Progenitor cell of endocrine pancreas (in vitro differentiated cells): ENCODE measurements at places on chromosomes 1 and 21. TPM values are rescaled to one million over a fixed set of nuclear protein-coding genes. Genes with fewer than 3 reads are reported as not detected.

The TRIM63 gene
- not detected in 2 replicates for total RNA-seq

DNA sequence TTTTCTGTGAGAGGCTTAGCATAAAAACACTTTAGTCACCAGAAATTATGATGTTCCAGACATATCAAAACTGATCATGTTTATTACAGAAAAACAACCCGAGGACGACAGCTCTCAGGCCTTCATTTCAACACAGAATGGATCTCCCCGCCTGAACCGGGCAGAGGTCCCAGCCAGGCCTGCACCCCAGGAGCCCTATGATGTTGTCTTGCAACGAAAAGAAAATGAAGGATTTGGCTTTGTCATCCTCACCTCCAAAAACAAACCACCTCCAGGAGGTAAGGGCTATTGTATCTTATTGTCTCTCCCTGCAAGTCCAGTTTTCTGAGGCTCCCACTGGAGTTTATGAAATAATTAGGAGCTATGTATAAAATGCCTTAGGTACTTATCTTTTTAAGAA is 105.5 kb downstream of the PHTF1 start:
- no peaks in the 10 kb centered on the region for H3K27me3 ChIP-seq
- H3K4me3 ChIP-seq = no peak overlapping the region
- no peak overlapping the region for H3K27ac ChIP-seq
- peaks cover 21% of the 10 kb centered on the region for H3K4me1 ChIP-seq
- no peak for DNase-seq

- no peak for DNase-seq
- no peaks in the 10 kb centered on the region for H3K27me3 ChIP-seq
- H3K4me1 ChIP-seq = no peaks in the 10 kb centered on the region
- peak overlapping the region; percentile 1 for H3K27ac ChIP-seq
- no peak overlapping the region for H3K4me3 ChIP-seq
Observed at GRCh38 chr1:53783056-53783455, 44.1 kb upstream of the GLIS1 start.

DNA sequence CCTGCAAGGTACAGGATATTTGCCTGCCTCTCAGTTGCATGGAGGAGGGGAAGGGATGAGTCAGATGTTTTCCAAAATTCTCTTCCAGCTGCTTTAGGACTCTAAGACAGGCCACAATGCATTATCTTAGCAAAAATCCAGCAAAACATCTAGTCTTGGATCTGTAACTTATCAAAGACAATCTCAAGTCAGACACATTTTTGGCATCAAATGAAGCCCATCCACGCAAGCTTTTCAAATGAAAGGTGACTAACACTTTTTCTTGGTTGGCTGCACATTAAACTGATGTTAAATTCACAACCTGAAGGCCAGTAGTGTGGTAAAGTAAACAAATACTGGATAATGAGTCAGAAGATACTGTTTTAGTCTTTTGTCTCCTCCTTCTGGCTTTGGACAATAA is 21.3 kb downstream of the FAM78B start:
- no peak for DNase-seq
- no peaks in the 10 kb centered on the region for H3K36me3 ChIP-seq
- H3K4me3 ChIP-seq = no peak overlapping the region
- H3K4me1 ChIP-seq = peaks cover 6% of the 10 kb centered on the region

GRCh38 chr1:27285274-27285660 is 36.7 kb upstream of the TMEM222 start:
- H3K27ac ChIP-seq = no peak overlapping the region
- peaks cover 8% of the 10 kb centered on the region for H3K4me1 ChIP-seq
- no peak for DNase-seq
- no peaks in the 10 kb centered on the region for H3K27me3 ChIP-seq
- no peak overlapping the region for H3K4me3 ChIP-seq
